Activated CD4-positive, alpha-beta T cell treated with anti-CD3 and anti-CD28 coated beads, Interleukin-2, Interleukin-4, amounts not matched to agents 100 ng/mL and 50 ng/mL, durations not matched to agents 16 hours and 8 hours (primary cell): ENCODE measurements at places on chromosomes 5 and 9.

DNA sequence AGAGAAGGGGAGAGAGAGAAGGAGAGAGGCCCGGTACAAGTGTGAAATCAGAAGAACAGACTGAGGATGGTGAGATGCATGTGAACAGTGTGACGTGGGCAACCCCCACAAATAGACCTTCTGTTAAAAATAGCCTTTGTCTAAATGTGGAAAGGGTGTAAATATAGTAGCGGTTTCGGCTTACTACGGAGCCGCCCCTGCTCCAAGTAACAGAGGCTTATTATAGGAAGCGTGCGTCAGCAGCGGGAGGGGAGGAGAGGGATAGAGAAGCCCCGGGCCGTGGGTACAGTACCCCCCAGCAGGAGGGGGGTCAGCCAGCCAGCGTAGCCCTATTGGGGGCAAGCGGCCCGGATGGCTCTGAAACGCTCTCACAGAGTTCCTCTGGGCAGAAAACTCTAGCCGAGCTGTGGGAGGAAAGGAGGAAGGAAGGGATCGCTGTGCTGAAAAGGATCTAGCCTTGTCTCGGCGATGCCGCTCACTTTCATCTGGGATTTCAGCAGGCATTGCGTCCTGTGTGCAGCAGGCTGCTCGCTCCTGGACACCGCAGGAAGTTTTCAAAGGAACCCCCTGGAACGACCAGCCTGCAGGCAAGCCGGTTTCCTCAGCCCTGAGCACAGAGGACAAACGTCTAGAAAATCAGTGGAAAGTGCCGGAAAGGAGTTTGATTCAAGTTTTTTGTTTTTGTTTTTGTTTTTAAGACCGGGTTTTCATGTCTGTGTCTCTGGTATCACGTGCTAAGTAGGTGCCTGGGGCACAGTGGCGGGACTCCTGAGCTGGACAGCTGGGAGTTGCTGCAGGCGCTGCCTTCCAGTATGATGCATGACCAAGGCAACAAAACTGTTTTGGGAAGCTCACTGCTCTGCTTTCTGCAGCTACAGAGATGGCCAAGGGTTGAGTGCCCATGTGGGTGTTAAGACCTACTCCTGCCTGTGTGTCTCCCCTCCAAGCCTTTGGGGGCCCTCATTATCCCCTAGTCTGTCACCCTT is 146.6 kb downstream of the SEC61B start:
- no peak for DNase-seq

- no peak for DNase-seq
These were observed 230.8 kb downstream of the AGTPBP1 start for GRCh38 chr9:85510830-85511504.

GRCh38 chr9:133869674-133870405 is 122.3 kb downstream of the VAV2 start:
- no peak for DNase-seq

- DNase-seq, result no peak
These were observed 74.2 kb downstream of the OXCT1 start for GRCh38 chr5:41796061-41796460.

DNA sequence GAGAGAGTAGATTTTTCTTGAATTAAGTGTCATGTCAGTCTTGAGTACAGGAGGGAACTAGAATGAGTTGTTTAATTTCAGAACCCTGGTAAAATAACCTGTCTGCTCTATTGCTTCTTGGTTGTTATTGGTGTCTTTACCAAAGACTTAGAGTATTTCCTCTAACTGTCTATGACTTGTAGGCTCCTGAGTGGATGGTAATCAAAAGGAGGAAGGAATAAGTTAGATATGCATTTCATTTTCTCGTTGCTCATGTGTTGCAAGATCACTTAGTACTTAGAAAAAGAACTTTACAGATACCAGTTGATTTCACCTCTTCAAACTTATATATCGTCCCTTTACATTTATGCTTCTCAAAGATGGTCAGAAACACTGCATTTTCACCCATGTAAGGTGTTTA is 31.1 kb downstream of the UHRF2 start:
- DNase-seq, result no peak

GRCh38 chr5:57054671-57055070 is 102.7 kb upstream of the MIER3 start:
- DNase-seq, result no peak

DNA sequence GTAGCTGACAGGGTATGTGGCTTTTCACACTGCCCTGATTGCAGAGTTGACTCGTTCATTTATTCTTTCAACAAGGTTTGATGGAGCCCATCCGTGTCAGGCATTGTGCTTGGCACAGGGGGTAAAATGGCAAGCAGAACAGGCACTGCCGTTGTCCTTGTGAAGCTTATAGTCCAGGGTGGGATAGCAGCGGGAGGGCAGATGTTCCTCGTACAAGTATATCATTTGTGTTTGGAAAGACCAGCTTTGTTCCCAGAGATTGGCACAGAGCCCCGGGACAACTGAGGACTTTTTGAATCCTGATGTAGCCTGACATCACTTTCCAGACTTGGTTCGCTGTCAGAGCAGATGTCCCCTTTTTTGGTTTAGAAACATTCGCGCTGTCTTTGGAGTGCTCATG is 50.9 kb downstream of the MVB12B start:
- no peak for DNase-seq

GRCh38 chr5:181071257-181071656 is 31.2 kb downstream of the BTNL9 start:
- DNase-seq, result no peak

GRCh38 chr9:93536874-93537273 is 39.5 kb upstream of the PHF2 start:
- DNase-seq, result no peak

DNA sequence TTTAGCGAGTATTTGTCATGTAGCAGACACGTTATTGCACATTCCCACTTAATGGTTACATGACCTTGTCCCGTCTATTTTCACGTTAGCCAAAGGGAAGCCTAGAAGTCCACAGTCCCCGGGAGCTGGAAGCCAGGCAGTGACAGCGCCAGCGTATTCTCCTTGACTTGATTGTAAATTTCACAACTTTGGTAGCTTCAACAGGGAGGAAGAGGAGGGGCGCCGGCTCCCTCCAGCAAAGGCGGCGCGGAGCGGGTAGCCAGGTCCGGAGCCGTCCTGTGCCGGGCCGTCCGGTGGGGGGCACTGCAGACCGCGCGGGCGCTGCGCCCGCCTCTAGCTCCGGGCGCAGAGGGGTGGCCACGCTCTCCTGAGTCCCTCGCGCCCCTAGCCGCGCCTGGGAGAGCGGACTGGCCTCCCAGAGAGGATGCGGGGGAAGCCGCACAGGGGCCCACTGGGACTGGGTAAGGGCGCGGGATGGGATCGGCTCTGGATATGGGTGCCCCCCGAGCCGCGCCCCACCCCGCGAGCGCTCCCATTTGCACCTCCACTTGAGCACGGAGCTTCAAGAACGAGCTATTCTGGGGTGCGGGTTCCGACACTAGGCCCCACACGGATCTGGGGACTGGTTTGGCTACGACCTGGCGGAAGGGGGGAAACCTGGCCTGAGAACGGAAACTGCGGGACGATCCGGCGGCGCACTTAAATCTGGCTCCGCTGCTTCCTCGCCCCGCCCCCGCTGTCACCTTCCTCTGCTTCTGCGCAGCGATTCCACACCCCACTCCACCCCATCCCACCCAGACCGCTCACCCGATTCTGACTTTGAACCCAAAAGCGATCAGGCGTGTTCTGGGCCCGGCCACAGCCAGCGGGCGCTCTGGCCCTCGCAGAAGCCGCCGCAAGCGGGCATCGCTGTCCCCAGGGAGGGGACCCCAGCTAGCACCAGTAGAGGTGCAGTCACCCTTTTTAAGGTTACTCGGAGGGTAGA is 23.8 kb downstream of the KLF4 start:
- DNase-seq, result peak; percentile 20

DNA sequence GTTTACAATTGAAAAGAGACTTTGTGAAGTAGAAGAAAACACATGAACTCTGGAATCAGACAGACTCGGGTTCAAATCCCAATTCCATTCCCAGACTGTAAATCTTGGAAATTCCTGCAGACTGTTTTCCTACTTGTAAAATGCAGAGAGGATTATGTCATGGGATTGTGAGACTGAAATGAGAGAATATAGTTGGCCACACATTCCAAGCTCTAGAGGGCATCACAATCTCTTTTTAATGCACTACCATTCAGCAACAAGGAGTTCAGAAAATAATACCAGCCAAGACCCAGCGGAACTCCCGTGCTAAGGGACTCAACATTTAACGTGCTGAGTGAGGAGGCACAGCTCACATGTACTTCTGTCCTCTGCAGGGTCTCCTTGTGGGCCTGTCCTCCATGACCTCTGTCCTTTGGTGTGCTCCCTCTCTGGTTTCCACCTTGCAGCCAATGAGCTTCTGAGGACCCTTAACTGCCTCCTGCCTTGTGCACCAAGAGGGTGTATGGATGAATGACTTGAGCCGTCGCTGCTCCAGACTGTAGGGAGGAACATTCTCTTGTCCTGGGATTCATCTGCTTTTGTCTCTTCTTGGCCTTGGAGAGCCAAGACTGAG is 263.5 kb downstream of the NTRK2 start:
- DNase-seq, result no peak

GRCh38 chr5:71564895-71565294 is 22.2 kb upstream of the MCCC2 start:
- no peak for DNase-seq

DNA sequence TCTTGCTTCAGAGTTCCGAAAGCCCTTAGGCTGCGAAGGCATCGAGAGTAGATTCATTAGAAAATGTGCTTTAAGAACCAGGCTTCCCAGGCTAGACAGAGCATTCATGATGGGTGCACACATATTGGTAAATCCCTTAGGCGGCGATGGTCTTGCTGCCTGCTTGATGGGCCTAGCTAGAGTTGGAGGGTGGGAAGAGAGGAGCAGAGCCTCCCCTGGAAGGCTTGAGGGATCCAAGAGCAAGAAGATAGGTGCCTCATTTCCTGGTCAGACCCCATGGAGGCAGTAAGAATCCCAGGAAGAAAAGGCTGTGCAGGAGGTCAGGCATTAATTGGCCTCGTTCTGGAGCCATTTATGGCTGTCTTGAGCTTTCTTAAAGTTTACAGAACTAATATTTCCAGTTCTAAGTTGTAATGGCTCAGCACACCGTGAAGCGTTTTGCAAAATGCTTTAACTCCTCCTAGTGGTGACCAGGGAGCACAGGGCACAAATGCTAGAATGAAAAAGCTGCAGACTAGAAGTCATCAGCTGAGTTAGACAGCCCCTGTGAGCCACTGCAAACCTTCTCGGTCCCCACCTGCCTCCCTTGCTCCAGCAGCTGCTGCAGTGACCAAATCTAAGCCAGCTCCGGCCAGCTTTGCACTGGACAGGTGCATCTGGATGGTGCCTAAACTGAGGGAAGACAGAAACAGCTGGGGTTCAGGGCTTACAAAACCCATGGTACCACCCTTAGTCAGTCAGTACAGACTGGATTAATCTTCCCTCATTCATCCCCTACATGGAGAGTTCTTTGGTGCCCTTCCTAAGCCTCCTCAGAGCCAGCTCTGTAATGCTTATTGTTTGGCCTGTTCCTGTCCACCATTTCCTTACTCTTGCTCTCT is 14.7 kb downstream of the SLC45A2 start:
- DNase-seq, result peak; percentile 34
